ENCODE measurements at places on chromosomes 7 and 10. TPM values are rescaled to one million over a fixed set of nuclear protein-coding genes. Genes with fewer than 3 reads are reported as not detected.

The EN2 gene
- total RNA-seq: not detected

The OIT3 gene
- total RNA-seq: 0.07 TPM

The EBLN1 gene
- not detected for total RNA-seq

DNA sequence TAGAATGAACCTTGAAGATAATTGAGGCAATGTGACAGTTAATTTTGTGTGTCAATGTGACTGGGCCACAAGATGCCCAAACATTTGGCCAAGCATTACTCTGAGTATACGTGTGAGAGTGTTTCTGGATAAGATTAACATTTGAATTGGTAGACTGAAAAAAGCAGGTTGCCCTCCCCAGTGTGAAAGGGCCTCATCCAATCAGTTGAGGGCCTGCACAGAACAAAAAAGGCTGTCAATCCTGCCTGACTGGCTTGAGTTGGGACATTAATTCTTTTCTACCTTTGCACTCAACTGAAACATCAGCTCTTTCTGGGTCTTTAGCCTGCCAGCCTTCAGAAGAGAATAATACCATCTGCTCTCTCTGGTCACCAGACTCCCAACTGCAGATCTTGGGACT, 56.6 kb upstream of the PDE1C start:
- no peak for DNase-seq

- DNase-seq: no peak
These were observed 354.5 kb downstream of the TFEC start for GRCh38 chr7:115676080-115676479.

DNA sequence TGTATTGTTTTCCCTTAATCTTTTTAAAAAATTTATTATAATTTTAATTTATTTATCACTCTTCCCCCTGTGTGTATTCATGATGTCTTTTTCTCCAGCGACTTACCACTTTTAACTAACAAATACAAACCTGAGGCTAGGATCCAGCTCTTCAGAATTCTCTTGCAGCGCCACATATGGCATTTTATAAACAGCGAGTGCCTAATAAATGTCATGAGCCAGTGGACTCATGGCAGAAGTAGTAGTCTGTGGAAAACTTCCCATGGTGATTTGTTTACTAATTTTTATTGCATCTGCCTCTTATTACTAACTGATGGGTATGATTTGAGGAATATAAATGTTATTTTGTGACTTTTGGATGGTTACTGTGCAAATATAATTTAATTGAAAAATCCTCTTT, 102.9 kb downstream of the EXOC4 start:
- DNase-seq: no peak

DNA sequence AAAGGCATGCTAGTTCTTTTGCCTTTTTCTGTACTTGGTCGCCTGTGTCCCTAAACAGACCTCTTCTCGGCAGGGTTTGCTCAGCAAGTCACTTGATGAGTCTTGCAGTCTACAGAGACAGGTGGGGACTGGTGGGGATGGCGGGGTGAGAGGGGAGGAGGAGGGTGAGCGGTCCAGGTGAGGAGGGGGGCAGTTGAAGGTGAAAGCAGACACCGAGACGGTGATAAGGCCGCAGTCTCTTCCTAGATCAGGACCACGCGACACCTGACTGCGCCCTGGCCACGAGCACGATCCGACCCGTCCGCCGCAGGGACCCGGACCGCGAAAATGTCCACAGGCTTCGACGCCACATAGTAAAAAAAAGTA, 566 bp downstream of the ASNS start:
- DNase-seq: no peak

DNA sequence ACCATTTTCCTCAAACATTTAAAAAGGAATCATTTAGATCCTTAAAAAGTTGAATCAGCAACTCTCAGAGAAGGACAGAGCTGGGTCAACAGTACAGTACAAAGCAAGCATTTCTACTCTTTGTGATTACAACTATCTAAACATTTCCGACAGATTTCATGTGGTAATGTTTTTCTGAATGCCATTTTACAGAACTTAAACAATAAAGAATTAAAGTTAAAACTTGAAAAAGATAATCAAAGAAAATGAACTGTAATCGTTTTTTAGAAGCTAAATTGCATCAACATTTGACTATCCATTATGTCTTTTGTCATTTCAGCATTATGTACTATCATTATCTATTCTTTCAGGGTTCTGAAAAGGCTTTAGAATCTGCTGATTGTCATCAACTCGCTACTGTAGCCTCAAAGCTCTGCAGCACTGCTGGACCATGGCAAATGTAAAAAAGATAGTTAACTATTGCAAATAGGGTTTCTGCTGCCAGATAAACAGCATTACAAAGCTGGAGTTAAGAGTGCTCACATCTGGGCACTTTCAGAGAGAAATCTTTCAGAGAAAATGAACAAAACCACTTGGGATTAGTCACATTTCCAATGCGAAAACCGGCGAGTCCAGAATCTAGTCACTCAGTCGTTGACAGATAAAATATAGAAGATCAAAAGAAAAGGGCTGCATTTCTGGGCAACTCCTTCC, 160.4 kb upstream of the LAMB4 start:
- DNase-seq: no peak

DNA sequence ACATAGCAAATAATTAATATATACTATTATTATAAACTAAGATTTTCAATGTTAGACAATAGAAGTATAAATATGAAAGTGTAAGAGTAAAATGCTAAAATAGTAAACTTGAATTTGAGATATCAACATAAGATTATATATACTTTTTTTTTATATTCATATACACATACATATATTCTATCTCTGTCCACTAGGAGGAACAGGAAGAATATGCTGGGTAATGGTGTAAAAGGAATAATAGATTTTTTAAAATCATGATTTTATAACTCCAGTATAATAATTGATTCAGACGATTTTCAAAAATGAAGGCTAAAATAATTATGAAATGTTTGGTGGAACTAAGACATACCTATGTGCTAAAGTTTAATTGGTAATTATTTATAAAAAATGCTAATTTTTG, 37.7 kb downstream of the AGMO start:
- DNase-seq: no peak

DNA sequence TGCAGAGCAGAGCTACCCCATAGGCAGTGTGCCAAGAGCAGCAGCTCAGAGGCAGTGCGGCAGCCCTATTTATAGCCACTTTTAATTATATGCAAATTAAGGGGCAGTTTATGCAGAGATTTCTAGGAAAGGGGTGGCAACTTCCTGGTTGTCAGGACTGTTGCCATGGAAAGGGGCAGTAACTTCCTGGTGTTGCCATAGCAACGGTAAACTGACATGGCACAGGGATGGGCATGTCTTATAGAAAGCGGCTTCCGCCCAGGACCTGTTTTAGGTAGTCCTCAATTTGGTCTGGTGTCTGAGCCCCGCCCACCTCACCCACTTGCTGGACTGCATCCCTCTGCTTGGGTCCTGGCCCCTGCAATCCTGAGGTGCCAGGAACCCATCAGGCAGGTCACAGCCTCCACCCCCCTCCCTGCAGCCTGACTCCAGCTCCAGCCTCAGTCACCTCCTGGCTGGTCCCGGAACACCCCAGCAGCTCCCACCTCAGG, 115.8 kb downstream of the TMEM130 start:
- no peak for DNase-seq

GRCh38 chr7:29156907-29157452, 10.6 kb upstream of the CPVL start:
- no peak for DNase-seq

DNA sequence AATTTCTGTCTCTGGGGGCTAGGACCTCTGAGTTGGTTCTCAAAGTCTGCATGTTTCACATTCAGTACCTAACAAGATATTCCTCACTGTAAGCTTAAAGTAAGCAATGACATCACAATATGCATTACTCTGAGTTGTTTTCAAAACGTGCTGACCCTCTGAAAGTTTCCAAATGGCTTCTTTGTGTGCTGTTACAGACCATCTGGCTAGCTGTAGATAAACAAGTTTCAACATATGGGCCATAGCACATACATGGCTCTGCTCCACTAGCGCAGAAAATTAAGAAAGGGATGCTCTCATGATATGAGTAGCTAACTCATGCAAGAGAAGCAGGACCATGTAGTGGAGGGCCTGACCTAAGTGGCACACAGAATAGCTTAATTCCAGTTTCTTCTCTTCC, 119.0 kb downstream of the HTR7 start:
- DNase-seq: no peak

DNA sequence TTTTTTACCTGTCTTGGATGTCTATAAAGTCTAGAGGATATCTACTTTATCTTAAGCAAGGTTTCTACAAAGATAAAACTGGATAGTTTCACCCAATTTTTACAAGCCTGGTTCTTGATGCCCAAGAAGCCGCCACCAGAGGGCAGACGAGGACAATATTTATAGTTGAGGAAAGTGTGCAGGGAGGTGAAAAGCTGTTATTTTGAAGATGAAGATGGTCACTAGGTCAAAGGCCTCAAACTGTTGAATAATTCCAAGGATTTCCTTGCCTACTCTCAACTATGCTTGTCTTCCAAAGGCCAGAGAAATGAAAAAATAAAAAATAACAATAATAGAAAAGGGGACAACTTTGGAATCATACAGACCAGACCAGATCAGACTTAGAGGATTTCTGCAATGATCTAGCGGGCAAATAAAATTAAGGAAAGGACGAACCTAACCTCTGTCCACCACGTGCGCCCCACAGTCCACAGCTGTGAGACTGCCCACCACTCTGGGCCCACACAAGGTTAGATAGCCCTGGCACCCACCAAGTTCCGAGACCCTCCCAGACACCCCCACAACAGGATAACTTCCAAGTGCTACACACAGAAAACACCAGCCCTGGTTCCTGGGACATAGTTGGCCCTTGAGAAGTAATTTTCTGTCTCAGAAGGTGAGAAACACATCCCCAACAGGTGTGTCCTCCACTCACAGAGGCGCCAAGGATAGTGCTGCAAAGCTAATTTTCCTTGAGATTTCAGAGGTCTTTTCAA, 2.8 kb downstream of the PKD1L1 start:
- peak; percentile 51 for DNase-seq

DNA sequence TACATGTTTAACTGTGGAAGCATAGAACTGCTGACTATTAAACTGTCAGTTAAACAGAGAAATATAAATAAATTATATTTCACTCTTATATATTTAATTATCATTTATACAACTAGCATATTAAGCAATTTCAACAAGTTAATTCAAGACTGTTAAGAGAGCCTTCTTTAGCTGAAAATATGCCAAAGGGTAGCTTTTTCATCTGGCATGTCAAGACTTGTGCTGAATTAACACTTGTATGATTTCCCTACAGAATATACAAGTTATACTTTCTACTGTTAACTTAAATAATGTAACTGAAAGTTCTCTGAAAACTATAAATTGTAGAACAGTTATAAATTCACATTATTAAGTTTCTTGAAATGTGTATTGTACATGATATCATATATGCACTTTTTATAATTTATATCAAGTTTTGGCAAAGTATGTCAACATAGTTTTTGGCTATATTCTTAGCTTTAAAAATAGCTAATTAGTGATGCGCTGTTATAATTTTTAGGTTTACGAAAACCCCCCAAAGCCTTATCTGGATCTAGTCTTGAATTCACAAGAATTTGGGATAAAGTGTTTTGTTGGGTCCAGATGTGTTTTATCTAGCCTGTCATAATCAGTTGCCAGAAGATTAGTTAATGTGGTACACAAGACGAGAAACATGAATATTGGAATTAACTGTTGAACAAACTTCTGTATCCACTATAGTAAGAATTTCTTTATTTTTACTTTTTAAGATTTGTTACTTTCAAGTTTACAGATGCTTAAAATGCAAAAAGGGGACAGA, 231.1 kb upstream of the FOXP2 start:
- no peak for DNase-seq

GRCh38 chr10:100307684-100308083, 21.2 kb upstream of the BLOC1S2 start:
- DNase-seq: no peak

DNA sequence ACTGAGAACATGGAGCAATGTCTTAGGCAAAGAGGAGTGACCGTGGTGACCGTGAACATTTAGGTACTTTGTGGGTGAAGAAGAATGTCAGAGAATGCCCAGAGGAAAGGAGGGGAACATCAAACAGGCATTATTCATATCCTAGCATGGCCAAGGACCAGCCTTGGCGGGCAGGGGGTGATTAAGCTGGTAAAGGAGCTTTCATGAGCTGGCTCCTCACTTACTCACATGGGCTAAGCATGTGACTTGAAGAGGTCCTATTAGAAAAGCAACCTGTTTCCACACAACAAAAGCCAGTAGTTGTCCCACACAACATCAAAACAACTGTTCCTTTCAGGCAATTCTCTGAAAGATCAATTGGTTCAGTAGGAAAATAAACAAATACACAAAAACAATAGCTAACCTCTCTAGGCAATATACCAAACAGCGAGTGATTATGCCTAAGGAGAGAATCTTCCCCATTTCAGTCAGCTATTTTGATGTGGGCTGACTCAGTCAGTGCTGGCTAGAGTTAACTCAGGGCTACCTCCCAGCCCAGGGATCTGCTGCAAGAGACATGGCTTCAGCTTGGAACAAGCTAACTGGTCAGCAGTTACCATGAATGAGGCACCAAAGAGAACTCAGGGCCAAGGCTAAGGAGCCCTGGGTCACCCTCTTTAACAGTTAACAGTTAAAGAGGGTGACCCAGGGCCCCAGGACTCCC, 283.5 kb downstream of the ARHGAP12 start:
- no peak for DNase-seq

DNA sequence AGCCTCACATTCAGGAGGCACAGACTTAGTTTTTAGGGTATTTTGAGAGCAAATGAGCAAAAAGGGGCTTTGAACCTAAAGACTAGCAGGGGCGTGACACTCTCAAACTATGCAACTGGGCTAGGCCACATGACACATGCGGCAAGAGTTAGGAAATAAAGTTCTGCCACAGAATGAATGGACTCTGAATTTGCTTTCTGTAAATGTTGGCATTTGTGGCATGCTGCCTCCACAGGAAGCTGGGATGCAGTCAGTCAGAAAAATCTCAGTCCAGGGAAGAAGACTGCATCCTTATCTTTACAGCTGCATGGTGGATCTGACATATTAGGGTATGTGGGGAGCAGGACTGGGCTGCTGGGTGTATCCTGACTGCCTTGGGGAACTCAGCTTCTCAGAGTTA, 181.0 kb downstream of the COBL start:
- no peak for DNase-seq

- DNase-seq: no peak
These were observed 33.3 kb downstream of the A1CF start for GRCh38 chr10:50851884-50852671.

GRCh38 chr10:22338185-22338900, 7.0 kb upstream of the SPAG6 start:
- DNase-seq: no peak

- no peak for DNase-seq
These were observed 9.0 kb downstream of the TACR2 start for GRCh38 chr10:69407621-69408301.

GRCh38 chr7:83015916-83016315, 146.8 kb downstream of the PCLO start:
- DNase-seq: no peak

GRCh38 chr10:14052931-14053330, 277.8 kb downstream of the FRMD4A start:
- DNase-seq: no peak

- no peak for DNase-seq
These were observed 139.3 kb upstream of the WDR11 start for GRCh38 chr10:120711860-120712259.

All from pulmonary artery endothelial cell (primary cell).